ENCODE measurements at places on chromosomes 1 and 21. TPM values are rescaled to one million over a fixed set of nuclear protein-coding genes. Genes with fewer than 3 reads are reported as not detected.

DNA sequence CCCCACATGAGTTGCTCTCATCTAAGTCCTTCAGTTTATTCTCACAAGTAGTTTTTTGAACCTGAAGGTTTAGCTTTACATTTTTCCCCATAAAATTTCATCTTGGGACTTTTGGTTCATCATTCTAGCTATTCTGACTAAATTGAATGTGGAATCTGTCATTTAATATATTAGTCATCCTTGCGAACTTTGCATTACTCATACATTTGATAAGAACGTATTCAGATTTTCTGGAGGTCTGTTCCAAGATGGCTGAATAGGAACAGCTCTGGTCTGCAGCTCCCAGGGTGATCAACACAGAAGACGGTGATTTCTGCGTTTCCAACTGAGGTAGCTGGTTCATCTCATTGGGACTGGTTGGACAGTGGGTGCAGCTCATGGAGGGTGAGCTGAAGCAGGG is 59.8 kb upstream of the CSF1 start:
- peak; percentile 42 for DNase-seq

DNA sequence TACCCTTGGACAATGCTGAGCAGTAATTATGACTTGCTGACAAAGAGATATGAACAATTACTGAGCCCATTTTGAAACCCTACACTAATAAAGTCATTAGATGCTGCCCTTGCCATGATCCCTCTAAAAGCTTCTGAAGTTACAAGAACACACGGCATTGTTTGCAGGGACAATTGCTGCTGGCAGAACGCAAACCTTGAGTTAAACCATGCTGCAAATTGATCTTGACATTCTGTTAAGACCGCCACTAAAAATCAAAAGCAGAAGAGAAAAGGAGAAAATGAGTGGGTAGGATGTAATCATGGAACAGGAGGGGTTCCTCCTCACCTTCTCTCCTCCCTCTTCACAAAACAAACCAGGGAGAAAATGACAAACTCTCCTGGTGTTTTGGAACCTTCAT is 136.2 kb upstream of the DMRTA2 start:
- DNase-seq: no peak

DNA sequence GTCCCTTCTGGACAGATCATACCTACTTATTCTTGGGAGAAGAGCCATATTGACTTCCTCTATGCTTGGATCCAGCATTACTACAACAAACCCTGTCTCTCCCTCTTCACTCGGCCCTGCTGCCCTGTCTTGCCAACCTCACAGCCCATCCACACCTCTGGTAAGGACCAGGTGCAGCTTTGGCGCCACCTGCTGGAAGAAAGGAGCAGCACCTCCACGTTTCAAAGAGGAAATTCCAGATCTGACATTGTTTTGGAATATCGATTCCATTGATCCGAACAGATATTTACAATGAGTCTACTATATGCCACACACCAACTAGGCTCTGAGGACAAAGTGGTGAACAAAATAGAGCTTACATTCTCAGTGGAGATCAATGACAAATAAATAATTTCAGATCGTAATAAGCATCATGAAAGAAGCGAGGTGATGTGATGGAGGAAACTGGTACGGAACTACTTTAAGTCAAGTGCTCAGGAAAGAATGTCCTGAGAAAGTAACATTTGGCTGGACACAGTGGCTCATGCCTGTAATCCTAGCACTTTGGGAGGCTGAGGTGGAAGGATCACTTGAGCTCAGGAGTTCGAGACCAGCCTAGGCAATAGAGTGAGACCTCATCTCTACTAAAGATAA is 18.7 kb downstream of the MFSD2A start:
- peak; percentile 57 for DNase-seq

- DNase-seq: peak; percentile 97
Observed at GRCh38 chr1:108817016-108817415, 39.9 kb downstream of the AKNAD1 start.

GRCh38 chr1:60463786-60464185 is 390.2 kb upstream of the C1orf87 start:
- no peak for DNase-seq

DNA sequence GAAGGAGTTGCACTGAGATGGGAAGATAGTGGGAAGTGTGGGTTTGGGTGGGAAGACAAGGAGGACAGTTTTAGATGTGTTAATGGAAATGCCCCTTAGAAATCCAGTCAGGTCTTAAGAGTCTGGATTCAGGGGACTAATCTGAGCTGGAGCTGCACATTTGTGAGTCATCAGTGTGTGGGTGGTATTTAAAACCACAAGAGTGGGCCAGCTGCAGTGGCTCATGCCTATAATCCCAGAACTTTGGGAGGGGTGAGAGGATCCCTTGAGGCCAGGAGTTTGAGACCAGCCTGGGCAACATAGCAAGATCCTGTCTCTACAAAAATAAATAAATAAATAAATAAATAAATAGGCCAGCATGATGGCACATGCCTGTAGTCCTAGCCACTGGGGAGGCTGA is 40.9 kb upstream of the SLC6A9 start:
- DNase-seq: peak; percentile 96

DNA sequence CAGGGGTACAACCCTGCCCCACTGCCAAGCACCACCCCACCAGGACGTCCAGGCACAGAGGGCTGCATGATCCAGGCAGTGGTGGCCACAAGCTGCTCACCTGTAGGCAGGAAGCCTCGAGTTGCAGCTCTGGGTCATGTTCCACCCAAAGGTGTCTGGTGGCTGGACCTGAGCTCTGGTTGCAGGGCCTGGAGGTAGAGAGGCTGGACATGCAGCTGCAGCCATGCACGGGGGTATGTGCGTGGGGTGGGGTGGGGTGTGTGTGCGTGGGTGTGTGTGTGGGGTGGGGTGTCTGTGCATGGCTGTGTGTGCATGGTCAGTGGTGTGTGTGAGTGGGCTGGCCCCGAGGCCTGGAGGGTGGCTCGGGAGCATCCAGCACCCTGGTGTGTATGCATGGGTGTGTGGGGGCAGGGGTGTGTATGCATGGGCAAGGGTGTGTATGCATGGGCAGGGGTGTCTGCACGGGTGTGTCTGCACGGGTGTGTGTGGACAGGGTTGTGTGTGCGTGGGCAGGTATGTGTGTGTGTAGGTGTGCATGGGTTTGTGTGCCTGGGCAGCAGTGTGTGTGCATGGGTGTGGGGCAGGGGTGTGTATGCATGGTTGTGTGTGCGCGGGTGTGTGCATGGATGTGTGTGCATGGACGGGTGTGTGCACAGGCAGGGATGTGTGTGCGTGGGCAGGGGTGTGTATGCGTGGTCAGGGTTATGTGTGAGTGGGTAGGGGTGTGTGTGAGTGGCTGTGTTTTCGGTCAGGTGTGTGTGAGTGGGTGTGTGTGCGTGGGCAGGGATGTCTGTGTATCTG is 15.6 kb downstream of the ARHGEF16 start:
- DNase-seq: no peak

DNA sequence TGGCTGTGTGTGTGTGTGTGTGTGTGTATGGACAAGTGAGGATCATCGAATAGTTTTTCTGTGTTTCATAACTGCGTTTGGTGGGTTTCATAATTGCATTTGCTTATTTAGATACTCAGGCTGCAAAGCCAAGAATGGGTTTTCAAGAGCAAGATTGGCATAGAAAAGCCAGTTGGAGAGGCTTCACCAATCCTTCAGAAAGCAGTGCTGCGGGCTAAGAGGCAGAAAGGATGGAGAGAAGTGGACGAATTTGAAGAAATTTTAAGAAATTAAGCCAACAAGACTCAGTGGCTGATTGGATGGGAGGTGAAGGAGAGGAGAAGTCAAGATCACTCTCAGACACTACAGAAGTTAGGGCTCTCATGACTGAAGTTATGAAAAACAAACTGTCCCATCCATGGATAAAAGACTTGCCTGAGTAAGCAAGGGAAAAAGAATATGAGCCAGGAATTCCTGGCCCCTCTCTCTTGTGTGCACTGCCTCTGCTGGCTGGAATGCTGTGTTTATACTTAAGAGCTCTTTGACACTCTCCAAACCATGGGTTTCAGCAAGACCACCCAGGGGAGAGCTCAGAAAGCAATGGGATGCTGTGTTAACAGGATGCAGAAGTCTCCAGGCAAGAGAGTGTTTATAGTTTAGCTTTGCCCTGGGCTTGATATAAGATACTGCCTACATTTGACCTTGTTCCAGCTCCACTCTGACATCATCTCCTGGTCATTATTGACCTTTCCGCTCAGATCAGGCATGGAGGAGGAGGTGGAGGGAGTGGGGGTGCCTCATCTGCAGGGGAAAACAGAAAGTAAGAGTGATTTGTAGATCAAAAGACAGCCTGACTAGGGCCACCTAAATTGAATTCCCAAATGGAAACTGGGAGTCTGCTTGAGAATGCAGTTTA is 232.0 kb upstream of the PLXNA2 start:
- DNase-seq: peak; percentile 31

DNA sequence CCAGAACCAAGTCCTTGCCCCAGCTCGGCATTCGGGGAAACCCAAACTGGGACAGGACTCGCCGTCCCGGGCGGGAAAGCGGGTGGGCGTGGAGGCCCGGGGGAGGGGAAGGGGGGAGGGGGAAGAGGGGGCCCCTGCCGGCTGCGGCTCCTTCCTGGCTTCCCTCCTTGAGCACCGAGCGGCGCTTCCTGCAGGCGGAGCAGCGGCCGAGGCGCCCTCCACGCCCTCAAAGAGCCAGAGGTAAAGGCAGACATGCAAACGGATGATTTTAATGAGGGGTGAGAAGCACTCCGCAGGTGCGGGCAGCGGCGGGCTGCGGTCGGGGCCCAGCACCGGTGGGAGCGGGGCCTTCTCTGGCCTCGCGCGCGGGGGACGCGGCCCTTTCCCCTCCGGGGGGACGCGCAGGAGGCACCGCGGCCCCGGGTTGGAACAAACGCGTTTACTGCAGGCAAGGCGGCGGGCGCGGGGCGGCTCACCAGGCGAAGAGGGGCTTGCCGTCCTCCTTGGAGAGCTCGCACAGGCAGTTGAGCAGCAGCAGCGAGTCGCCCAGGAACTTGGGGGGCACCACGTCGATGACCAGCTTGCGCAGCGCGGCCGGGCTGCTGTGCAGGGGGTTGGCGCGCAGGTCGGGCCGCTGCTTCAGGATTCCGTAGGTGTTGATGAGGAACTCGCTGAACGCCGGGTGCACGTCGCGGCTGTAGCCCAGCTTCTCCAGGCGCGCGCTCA is 5.7 kb upstream of the FTCD start:
- DNase-seq: no peak

CR1 gene
- total RNA-seq: not detected

KLF17 gene
- 1.2 TPM for total RNA-seq

- DNase-seq: no peak
Observed at GRCh38 chr1:1199961-1200875, 6.2 kb downstream of the TNFRSF18 start.

CRTC2 gene
- 9.1 TPM for total RNA-seq

- peak; percentile 6 for DNase-seq
Observed at GRCh38 chr1:163271535-163271934, 50.2 kb upstream of the NUF2 start.

APOBEC4 gene
- total RNA-seq: not detected

All from RPMI7951 (cell line).